ENCODE measurements at places on chromosomes 13 and 19.
A peak's percentile ranks its signal among the peaks of the same experiment; 100 is the strongest.

- DNase-seq: no peak
These were observed 9.6 kb upstream of the METTL21C start for GRCh38 chr13:102704238-102705058.

DNA sequence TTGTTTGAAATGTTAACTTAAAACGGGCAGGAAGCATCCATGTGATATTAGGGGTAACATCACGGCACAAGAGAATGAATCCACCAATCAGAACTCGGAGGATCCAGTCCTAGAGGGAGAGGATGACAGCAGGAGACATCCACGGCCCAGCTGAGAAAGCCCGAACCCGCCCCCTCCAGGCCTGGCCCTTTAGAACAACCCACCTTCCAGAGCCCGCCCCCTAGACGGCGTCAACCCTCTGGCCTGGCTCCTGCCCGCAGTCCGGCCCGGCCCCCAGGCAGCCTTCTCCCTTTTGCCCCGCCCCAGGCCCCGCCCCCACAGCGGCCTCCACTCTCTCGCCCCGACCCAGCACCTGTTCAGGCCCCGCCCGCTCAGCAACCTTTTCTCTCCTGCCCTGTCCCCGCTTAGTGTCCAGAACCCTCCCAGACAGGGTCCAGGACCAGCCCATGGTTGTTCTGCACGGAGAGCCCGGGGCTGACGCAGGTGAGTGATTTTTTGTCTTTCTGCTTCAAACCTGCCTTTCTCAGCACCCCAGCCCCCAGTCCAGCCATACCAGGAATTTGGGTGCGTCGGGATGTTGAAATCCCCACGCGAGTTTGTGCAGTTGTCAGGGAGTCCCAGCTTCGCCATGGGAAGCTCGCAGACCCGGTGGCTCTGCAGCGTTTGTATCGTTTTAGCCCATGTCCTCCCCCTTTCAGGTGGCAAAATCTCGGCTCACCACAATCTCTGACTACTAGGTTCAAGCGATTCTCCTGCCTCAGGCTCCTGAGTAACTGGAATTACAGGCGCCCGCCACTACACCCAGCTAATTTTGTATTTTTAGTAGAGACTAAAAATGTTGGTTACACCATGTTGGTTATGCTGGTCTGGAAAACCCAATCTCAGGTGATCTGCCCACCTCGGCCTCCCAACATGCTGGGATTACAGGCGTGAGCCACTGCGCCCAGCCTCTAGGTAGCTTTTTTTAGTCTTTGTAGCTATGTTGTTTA, 16.1 kb downstream of the ZNF816 start:
- peak; percentile 76 for DNase-seq

- DNase-seq: no peak
These were observed 13.6 kb downstream of the ARHGEF1 start for GRCh38 chr19:41896581-41896942.

DNA sequence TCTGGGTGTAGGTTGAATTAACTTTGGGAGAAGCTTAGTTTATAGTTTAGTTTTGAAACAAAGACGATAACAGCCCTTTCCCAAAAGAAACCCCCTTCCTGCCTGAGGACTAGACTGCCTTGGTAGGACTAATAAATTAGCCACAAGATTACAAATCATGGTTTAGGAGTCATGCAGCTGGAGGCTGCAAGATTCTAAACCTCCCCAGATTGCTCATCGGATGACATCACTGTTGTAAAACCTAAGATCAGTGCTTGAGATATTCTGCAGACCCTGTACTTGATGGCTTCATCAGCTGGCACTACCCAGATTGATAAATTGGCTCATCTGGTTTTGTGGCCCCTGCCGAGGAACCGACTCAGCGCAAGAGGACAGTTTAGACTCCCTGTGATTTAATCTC, 35.9 kb upstream of the MPHOSPH8 start:
- DNase-seq: no peak

DNA sequence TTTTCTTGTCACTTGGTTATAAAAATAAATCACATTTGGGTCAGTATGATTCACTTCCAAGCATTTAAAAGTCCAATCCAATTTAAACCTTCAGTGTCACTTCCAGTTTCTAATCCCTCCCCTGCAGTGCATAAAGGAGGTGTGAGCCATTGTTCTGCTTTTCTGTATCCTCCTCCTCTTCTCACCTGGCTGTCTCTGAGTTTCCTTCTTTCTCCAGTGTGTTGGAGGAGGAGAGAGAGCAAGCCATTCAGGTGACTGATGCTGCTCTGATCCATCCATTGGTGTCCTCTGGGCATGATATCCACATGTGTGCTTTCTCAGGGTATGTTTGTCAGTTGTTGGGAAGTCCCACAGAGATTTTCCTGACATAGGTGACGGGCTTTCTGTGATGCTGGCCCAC, 1.2 kb downstream of the NUDT15 start:
- no peak for DNase-seq

GRCh38 chr13:96492766-96493165, 402.9 kb downstream of the HS6ST3 start:
- no peak for DNase-seq

GRCh38 chr13:39363382-39363772, 239.6 kb downstream of the LHFPL6 start:
- no peak for DNase-seq

- DNase-seq: no peak
These were observed 201.6 kb upstream of the ZNF536 start for GRCh38 chr19:30170495-30171137.

GRCh38 chr19:13788991-13789390, 6.3 kb upstream of the ZSWIM4 start:
- DNase-seq: no peak

GRCh38 chr19:32082028-32082427, 263.4 kb upstream of the ZNF507 start:
- no peak for DNase-seq

- no peak for DNase-seq
These were observed 377.3 kb upstream of the KLF12 start for GRCh38 chr13:74511523-74511922.

DNA sequence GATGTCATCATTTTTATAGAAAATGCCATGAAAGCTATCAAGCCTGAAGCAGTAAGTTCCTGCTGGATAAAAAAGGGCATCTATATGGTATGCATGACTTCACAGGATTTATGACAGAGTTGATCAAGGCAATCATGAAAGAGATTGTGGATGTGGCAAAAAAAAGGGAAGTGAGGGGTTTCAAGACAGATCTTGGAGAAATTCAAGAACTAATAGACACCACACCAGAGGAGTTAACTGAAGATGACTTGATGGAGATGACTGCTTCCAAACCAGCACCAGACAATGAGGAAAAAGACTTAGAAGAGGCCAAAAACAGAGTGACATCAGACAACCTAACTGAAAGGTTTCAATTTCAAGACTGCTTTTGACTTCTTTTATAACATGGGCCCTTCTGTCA, 691.1 kb upstream of the SLC10A2 start:
- DNase-seq: no peak

- no peak for DNase-seq
These were observed 237.6 kb downstream of the DNAJC15 start for GRCh38 chr13:43260999-43261398.

- DNase-seq: no peak
These were observed 84.5 kb upstream of the IRS2 start for GRCh38 chr13:109870696-109871370.

- DNase-seq: no peak
These were observed 1185.8 kb downstream of the UQCRFS1 start for GRCh38 chr19:28027116-28027515.

DNA sequence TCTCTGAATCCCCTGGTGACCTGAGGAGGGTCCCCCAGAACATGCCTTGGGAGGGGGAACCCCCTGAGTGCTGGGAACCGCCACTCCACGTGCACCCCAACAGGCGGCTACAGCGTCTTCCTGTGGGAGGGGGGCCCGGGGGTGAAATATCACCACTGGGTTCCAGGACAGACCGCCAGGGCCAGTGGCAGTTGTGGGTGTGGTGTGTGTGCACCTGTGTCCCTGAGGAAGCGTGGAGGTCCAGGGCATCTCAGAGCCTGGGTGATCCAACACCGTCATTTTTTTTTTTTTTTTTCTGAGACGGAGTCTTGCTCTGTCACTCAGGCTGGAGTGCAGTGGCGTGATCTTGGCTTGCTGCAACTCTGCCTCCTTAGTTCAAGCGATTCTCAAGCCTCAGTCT, 4.2 kb downstream of the ADGRE5 start:
- DNase-seq: no peak

GRCh38 chr13:100798739-100799361, 124.3 kb upstream of the TMTC4 start:
- no peak for DNase-seq

DNA sequence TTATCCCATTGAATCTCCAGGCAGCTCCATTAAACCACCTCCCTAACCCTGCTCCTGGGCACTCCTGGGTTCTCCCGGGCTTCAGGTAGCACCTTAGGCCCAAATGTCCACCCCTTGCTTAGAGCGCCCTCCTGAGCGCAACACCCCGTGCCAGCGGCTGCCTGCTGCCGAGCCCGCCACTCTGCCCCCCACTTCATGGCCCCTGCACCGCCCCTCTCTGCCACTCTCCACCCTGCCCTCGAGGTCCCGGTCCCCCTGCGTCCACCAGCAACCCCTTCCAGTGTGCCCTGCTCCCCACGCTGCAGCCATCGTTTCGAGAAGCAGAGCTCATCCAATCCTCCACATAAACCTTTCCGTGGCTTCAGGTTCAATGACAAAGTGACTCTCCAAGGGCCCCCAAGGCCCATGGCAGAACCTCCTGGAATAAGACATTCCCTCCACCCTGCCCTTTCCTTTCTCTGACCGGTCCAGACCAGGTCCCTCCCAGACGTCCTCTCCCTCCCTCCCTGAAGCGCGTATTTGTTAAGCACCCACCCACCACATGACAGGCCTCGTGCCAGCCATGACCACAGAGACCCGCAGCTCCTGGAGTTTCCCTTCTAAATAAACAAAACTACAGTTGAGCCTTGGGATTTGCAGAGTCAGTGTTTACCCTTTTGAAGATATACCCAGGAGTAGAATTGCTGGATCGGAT, 66.6 kb downstream of the ARHGEF18 start:
- DNase-seq: no peak

DNA sequence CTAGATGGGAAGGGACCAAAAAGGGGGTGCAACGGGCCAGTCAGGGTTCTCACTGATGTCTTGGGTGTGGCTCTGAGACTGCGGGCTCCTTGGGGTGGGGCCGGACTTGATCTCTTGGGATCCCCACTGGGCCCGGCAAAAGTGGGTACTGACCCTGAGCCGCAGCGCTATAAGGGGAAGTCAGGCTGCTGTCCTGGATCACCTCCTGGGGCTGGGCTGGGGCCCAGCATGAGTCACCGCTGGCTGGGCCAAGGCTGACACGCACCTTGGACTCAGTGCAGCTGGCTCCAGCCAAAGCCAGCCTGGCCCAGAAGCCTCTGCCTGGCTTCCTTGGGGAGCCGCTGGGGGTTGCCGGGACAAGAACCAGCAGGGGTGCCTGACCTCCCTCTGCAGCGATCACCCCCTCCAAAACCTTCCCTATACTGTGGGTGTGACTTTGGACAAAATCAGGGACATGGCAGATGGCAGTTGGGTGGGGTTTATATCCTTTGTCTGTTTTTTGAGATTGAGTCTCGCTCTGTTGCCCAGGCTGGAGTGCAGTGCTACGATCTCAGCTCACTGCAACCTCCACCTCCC, 617 bp upstream of the IQCN start:
- no peak for DNase-seq

- no peak for DNase-seq
These were observed 5.8 kb downstream of the KIRREL2 start for GRCh38 chr19:35862528-35862927.

DNA sequence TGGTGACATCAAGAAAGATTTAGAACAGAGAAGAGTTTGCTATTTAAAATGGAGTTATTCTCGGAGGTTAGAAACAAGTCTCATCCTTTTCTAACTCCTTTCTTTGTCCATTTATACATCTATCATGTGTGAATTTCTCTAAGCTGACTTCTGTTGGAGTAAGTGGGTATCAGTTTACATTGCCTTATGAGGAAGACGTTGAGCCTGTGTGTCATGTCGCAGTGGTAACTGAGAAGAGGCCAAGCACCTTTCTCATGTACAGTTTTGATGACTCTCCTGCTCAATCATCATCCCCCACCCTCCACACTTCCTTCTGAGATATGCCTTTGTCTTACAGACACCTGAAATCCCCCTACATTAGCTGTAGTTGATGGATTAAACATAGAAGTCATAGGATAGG, 624.8 kb downstream of the LIG4 start:
- no peak for DNase-seq

- DNase-seq: no peak
These were observed 469.2 kb downstream of the COG6 start for GRCh38 chr13:40124633-40125015.

GRCh38 chr19:38375098-38375493, 725 bp downstream of the PSMD8 start:
- peak; percentile 58 for DNase-seq

DNA sequence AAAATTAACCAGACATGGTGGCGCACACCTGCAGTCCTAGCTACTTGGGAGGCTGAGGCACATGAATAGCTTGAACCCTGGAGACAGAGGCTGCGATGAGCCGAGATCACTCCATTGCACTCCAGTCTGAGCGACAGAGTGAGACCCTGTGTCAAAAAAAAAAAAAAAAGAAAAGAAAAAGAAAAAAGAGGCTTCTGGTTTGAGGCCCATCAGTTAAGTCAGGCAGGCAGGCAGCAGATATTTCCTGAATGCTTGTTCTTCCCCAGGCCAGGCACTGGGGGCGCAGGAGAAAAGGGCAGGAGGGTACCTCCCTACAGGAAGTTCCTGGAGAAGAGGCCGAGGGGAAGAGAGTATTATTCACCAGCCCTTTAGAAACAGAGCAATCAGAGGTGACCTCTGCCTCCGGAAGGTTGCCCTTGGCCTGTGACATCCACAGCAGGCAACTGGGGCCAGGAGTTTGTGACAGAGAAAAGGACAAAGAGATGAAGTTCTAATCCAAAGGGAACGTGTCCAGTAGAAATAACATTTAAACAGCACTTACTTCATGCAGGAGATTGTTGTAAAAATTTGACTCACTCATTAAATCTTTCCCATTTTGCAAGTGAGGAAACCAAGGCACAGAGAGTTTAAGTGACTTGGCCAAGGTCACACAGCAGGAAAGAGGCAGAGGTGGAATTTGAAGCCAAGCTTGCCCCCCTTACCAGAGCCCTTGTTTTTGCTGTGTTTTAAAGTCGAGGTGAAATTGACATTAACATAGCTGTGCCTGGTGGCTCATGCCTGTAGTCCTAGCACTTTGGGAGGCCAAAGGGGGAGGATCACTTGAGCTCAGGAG, 4.3 kb upstream of the RLN3 start:
- DNase-seq: peak; percentile 71

- no peak for DNase-seq
These were observed 85.4 kb upstream of the SLC15A1 start for GRCh38 chr13:98837896-98838295.

- no peak for DNase-seq
These were observed 26.8 kb downstream of the DHX34 start for GRCh38 chr19:47375694-47376588.

DNA sequence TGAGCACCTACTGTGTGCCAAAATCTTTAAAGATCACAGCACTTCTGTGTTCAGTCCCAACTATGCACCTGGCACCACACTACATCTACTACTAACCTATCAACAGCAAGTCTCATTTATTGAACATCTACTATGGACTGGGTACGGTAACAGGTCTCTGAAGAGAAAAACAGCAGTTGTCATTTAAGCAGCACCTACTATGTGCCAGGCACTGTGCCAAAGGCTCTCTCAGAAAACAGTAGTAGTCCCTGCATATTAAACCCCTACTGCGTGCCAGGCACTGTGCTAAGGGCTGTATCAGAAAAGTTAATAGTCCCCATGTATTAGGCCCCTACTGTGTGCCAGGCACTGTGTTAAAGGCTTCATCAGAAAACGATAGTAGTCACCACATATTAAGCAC, 106.2 kb downstream of the PTPRS start:
- no peak for DNase-seq

Data from ecto neural progenitor cell (in vitro differentiated cells).